ENCODE measurements at places on chromosomes 5 and 9. TPM values are rescaled to one million over a fixed set of nuclear protein-coding genes. Genes with fewer than 3 reads are reported as not detected.

GRCh38 chr9:5799314-5799713, 33.6 kb downstream of the ERMP1 start:
- DNase-seq: no peak

GRCh38 chr5:29894668-29895067, 1298.8 kb upstream of the CDH6 start:
- DNase-seq: no peak

DNA sequence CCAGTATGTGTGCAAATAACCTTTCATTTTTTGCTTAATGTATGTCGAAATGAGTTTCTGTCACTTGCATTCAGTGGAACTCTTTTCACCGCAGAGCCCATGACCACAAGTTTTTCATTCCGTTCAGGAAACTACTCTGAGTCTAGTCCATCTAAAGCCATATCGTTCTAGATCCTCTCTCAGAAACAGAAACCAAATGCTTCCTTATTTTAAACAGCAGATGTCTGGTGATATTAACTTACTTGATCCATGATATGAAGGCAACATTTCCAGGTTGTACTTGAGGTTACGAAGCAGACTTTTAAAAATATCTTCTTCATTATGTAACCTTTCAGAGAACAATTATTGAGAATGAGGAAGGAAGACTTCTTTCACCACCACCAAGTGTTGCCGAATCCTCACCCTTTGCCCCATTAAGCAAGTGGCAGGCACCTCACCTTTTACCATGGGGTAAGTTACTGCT, 72.4 kb upstream of the GNAQ start:
- DNase-seq: no peak

GRCh38 chr9:107711542-107711941, 222.0 kb upstream of the KLF4 start:
- DNase-seq: no peak

- DNase-seq: no peak
Observed at GRCh38 chr5:11563822-11564221, 340.4 kb downstream of the CTNND2 start.

GRCh38 chr9:70262366-70262765, 3.6 kb downstream of the SMC5 start:
- DNase-seq: no peak

- no peak for DNase-seq
Observed at GRCh38 chr5:172748341-172748843, 22.6 kb downstream of the DUSP1 start.

DNA sequence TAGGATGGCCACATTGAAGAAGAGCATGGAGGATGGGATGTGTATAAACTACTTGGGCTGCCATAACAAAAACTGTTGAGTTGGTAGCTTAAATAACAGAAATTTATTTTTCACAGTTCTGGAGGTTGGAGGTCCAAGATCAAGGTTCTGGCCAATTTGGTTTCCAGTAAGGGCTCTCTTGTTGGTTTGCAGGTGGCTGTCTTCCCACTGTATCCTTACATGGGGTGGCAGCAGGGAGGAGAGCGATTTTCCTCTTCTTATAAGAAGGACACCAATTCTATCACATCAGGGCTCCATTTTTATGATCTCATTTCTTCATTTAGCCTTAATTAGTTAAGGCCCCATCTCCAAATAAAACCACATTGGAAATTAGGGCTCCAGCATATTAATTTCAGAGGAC, 465.7 kb downstream of the GADD45G start:
- no peak for DNase-seq

GRCh38 chr9:18705796-18706392, 231.9 kb downstream of the ADAMTSL1 start:
- DNase-seq: no peak

DNA sequence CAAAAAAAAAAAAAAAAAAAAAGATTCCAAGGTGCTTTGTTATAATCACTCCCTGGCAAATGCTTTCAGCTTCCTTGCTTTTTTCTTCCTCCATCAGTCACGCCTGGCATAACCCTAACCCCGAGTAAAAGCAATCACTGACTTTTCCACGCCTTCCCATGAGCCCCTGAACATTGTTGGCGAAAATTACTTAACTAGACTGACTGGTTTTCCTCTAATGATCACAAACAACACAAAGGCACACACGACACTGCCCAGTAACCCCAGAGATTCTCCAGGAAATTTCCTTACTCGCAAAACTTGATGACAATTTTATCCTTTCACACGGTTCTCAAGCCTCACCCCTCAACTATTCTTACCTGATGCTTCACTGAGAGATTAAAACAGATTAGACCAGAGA, 11.4 kb upstream of the PTGR1 start:
- peak; percentile 71 for DNase-seq

TAF11L10 gene
- polyA plus RNA-seq: not detected

PDGFRB gene
- 137 TPM for polyA plus RNA-seq

SPATA31D4 gene
- not detected for polyA plus RNA-seq

CARD19 gene
- polyA plus RNA-seq: 29.2 TPM

RGS7BP gene
- 7.2 TPM for polyA plus RNA-seq

PKN3 gene
- 14.9 TPM for polyA plus RNA-seq

REEP2 gene
- 13.9 TPM for polyA plus RNA-seq
